Activated CD4-positive, alpha-beta T cell treated with anti-CD3 and anti-CD28 coated beads, Interleukin-10, Interleukin-2, amounts not matched to agents 100 ng/mL and 50 ng/mL, durations not matched to agents 16 hours and 8 hours (primary cell): ENCODE measurements at places on chromosomes 2 and 18.

DNA sequence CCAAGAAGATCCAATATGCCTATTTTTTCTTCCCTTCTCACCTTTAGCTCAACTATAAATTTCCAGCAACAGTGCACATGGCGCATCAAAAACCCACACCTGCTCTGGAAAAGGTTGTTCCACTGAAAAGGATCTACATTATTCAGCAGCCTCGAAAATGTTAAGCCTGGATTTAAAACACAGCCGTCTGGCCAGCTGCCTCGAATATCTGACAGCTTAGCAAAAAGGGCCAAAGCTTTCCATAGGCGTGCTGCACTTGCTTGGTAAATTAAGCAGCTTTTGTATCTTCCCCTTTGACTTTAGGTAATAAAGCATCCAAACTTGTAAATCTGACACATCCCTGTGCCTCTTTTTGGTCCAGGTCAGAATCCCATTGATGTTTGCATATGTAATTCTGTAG is 20.5 kb downstream of the DAPL1 start:
- DNase-seq, result no peak

DNA sequence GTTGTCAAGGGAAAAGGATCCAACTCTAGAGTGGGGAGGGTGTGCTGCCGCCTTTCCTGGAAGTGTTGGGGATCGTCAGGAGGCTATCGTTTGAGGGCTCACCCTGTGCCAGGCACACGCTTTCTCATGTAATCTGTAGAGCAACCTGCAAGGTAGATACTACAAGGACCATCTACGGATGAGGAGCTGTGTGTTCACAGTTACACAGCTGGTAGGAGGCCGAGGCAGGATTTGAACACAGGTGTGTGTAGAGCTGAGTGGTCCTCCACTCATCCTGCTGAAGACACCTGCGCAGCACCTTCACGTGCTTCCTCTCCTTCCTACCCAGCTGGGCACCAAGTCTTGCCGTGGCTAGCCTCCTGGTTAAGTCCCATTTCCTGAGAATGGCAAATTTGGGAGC is 68.3 kb downstream of the MARCO start:
- DNase-seq, result no peak

GRCh38 chr18:32321826-32322225 is 132.0 kb downstream of the MEP1B start:
- DNase-seq, result no peak

DNA sequence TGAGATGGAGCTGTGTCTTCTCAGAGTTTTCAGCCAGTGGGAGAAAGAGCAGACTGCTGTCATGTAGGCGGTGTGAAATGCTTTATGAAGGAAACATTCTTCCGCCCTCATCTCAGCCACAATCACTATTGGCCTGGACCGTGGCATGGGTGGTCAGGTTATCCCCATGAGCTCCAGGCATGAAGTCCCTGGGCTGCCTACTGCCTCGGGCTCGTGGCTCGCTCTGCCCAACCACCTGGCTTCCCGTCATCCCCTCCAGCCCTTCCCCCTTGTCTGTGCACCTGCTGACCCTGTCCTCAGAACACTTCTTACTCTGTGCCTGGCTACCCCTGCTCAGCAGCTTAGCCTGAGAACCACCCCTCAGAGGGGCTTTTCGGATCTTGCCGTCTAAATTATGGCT is 15.5 kb downstream of the COLEC11 start:
- no peak for DNase-seq

- DNase-seq, result no peak
Measured at GRCh38 chr2:135219226-135219625, 167.1 kb downstream of the RAB3GAP1 start.

DNA sequence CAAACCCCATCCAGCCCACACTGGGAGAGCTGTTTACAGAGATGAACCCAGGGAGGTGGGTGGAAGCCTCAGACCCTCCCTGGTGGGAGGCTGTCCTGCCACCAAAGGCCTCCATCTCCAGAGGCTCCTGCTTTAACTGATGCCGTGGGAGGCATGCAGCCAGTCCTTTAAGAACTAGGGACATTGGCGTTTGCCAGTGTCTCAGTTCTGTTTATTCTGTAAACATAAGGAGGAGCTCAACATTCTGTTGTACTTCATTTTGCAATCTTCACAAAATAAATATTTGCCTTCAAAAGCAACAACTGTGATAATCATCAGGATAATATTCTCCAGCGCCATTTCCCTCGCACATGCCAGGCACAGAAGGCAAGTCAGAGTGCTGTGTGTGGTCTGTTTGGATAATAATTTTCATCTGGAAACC is 6.8 kb downstream of the EDAR start:
- DNase-seq, result no peak

DNA sequence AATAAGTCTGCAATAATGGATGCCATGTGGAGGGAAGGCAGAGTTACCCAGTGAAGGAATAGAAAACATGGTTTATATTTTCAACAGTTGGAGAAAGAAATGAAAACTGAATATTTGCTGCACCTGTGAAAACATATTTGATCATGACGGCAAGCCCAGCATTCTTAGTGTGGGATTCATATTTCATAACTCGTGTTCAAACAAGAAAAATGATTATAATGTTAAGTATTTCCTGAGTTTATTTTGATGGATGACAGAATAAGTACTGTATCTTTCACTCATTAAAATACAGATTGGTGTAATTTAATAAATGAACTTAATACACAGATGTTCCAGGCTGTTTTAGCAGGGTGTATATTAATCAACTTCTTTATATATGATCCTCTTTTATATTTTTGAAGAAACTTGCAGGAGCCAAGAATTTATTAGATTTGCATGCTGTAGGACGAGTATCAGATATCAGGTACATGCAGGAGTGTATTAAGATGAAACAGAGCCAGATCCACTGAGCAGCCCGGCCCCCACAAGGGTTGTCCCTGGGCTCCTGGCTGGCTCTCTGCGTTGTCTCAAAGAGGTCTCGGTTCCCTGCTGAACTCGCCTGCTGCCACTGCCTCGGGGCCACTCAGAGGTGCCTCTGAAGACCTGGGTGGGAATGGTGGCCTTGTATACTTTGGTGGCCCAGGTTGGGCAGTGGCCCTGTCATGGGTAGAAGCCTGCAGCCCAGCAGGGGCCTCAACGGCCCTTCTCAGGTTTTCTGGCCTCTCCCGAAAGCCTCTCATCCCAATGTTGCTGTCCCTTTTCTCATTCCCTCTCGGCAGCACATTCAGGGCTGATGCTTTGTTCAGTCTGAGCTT is 95.0 kb upstream of the LDAH start:
- no peak for DNase-seq

DNA sequence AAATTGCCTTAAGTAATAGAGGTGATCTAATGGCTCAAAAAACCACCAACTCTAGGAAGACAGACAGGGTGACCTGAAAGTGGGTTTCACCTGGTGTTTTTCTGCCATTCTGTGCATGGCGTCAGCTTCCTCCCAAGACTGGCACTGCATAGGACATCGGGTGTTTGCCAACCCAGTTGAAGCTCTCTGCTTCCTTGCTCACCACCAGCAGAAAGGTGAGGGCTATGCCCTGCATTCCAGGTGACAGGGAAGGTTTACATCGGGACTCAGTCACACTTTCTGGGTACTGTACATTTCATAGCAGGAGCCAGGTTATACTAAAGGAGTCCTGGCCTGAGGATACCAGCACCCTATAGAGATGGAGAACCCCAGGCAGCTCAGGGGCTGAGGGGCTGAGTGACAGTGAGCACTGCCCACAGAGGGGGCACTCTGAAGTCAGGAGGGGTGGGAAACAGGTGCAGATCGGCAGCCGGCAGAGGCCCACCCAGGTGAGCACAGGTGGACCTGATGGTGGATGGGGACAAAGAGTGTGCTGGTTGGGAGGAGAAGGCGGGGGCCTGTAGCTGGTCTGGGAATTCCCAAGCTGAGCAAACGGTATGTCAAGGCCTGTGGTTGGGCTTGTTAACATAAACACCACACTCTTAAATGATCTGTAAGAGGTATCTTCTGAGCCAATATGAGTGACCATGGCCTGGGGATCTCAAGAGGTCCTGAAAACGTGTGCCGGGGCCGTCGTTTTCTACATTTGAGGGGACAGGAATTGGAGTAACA is 18.1 kb downstream of the TPRKB start:
- no peak for DNase-seq

DNA sequence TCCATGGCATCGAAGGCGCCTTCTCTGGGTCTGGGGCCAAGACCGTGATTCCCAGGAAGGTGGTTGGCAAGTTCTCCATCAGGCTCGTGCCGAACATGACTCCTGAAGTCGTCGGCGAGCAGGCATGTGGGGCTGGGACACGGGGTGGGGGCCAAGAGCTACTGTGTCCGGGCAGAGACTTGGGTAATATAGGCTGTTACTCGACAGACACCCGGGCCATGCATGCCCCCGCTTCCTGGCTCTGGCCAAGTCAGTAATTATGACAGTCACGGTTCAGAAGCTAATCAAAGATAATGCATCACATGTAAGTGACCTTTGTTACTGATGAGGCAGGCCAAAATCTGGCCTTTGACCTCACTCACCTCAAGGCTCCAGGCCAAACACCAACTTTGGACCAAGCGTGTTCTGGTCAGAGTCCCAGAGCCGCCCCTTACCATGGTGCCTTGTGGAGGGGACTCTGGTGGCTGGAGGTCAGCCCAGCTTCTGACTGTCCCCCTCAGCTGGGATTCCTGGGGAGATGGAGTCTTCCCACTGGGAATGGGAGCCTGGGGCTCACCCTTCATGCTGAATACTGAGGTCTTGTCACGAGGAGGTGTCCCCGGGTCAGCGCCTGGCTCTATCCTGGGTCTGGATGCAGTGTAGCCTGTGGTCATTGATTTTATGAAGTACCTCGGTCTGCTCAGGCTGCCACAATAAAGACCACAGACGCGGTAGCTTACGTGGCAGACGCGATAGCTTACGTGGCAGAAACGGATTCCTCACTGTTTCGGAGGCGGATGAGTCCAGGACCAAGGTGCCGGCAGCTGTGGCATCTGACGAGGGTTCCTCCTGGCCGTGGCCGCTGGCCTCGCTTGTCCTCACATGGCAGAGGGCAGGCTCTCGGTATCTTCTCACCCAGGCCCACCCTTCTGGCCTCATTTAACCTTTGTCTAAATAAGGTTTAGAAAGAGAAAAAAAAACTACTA is 17.7 kb upstream of the CNDP1 start:
- DNase-seq, result no peak

DNA sequence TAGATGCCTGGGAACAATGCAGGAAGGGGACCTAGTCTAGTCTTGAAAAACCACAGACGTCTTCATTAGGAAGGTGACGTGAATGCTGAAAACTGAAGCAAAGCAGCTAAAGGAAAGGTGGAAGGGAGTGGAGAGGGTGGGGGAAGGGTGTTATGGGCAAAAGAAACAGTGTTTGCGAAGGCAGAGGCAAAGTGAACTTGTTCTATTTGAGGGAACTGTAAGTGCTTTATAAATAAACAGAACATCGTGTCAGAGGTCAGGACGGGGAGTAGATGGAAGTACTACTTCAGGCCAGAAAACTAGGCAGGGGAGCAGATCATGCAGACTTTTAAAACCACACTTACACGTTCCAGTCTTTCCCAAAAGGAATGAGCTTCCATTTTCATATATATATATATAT is 57.8 kb downstream of the FASTKD2 start:
- DNase-seq, result no peak

GRCh38 chr18:24270937-24271380 is 126.7 kb downstream of the OSBPL1A start:
- no peak for DNase-seq

- DNase-seq, result no peak
Measured at GRCh38 chr2:183474912-183475695, 350.9 kb downstream of the NUP35 start.

GRCh38 chr2:180979749-180980105 is 678 bp upstream of the UBE2E3 start:
- no peak for DNase-seq

GRCh38 chr18:76988827-76989646 is 143.5 kb downstream of the MBP start:
- DNase-seq, result peak; percentile 47
